ENCODE measurements at places on chromosomes 13 and 19.

- DNase-seq: no peak
These were observed 24.3 kb downstream of the LEUTX start for GRCh38 chr19:39802958-39803357.

DNA sequence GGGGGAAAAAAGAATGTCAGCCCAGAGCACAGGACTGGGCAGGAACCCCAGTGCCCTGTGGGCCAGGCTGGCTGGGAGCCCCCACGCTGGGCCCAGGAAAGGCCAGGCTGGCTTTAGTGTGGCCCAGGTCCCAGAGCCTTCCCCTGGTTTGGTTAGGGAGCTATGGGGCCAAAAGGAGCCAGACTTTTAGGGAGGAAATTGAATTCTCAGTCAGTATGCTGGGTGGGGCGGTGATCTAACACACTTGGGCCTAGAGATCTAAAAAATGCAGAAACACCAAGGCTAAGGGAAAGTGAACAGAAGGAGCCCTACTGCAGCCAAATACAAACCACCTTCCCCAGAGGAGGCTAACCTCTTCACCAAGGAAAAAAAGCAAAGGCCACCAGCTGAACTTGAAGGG, 137.5 kb downstream of the CRYL1 start:
- DNase-seq: no peak

- no peak for DNase-seq
These were observed 64.0 kb downstream of the RXFP2 start for GRCh38 chr13:31803311-31803710.

- no peak for DNase-seq
These were observed 17.3 kb upstream of the AKT2 start for GRCh38 chr19:40302224-40303011.

DNA sequence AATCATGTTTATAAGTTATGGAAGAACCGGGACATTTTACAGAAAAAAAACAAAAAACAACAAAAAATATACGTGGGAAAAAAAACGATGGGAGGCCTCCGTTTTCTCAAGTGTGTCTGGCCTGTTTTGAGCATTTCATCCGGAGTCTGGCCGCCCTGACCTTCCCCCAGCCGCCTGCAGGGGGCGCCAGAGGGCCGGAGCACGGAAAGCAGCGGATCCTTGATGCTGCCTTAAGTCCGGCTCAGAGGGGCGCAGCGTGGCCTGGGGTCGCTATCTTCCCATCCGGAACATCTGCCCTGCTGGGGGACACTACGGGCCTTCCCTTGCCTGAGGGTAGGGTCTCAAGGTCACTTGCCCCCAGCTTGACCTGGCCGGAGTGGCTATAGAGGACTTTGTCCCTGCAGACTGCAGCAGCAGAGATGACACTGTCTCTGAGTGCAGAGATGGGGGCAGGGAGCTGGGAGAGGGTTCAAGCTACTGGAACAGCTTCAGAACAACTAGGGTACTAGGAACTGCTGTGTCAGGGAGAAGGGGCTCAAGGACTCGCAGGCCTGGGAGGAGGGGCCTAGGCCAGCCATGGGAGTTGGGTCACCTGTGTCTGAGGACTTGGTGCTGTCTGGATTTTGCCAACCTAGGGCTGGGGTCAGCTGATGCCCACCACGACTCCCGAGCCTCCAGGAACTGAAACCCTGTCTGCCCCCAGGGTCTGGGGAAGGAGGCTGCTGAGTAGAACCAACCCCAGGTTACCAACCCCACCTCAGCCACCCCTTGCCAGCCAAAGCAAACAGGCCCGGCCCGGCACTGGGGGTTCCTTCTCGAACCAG, 1.8 kb upstream of the APOE start:
- DNase-seq: peak; percentile 54

DNA sequence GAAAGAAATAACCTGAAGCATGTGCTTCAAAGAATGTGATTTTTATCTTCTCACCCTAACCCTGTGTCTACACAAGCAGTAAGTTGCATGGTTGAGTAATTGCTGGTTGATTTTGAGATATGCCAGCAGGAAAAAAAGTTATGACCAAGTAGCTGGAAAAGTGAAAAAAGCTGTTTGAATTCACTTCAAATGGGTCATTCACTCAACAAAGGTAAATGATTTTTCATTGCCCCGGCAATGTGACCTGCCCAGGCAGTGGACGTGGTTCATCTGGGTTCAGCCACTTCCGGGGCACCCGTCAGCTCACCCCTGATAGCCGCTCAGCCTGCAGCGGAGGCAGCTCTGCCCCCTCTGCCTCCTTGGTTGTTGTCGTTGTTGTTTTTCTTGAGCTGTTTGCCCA, 18.5 kb downstream of the TNFRSF19 start:
- DNase-seq: no peak

GRCh38 chr19:47093841-47094240, 19.7 kb downstream of the ZC3H4 start:
- no peak for DNase-seq

Measured in anterior cingulate cortex (tissue), 58 donors.